ENCODE measurements at places on chromosomes 7 and 10. TPM values are rescaled to one million over a fixed set of nuclear protein-coding genes. Genes with fewer than 3 reads are reported as not detected.

- H3K4me3 ChIP-seq = no peak overlapping the region
- no peak overlapping the region for H3K27ac ChIP-seq
- H3K36me3 ChIP-seq = peaks cover 5% of the 10 kb centered on the region
- H3K27me3 ChIP-seq = no peaks in the 10 kb centered on the region
- DNase-seq = peak; percentile 69
- peaks cover 29% of the 10 kb centered on the region for H3K4me1 ChIP-seq
These were observed 8.2 kb downstream of the LFNG start for GRCh38 chr7:2527505-2528467.

Gene NPFFR1
- not detected for total RNA-seq

Gene COBL
- 7.3 TPM for total RNA-seq

- no peaks in the 10 kb centered on the region for H3K36me3 ChIP-seq
- H3K27ac ChIP-seq = no peak overlapping the region
- H3K27me3 ChIP-seq = peaks cover 61% of the 10 kb centered on the region
These were observed 1.0 kb upstream of the CRTAC1 start for GRCh38 chr10:98031440-98031839.

DNA sequence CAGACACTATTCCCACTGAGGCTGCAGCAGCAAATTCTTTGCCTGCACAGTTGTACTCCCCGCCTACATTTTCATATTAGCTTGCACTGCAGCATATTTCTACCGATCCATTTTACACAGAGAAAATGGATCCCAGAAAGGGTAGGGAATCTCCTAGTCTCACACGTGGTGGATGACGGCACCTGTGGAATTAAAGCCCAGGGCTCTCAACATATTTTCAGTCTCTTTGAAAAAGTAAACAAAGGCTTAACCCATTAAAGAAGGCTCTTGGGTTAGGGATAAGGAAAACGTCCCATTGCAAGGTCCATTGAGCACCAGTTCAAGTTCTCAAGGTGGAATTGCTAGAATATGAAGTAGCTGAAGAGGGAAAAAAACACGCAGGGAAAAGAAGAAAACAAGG is 49.4 kb upstream of the FOXI2 start:
- H3K4me3 ChIP-seq = no peak overlapping the region
- no peak for DNase-seq
- no peaks in the 10 kb centered on the region for H3K36me3 ChIP-seq
- no peaks in the 10 kb centered on the region for H3K4me1 ChIP-seq
- no peak overlapping the region for H3K27ac ChIP-seq

DNA sequence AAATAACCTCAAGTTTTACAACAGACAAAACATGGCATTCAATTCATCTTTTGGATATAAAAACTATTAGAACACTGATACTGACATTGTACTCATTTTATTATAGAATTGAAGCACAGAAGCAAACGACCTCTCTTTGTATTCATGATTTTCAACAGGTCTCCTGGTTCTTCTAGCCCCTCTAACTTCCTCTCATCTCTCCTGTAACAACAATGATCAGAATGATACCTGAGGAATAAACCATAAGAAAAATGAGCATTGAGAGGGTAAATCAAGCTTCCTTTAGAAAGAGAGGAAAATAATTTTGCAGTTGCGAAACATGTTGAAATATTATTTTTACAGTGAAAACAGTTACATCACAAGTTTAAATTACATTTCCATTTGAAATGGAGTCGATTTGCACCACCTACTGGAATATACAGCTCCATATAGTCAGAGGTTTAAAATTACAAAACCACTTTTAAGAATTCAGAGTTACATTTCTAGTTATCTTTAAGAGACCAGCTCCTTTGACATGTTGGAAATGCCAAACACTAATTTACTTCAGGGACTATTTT is 17.5 kb upstream of the TEX36 start:
- H3K27me3 ChIP-seq = no peaks in the 10 kb centered on the region
- H3K27ac ChIP-seq = no peak overlapping the region
- no peaks in the 10 kb centered on the region for H3K4me1 ChIP-seq
- peak; percentile 40 for DNase-seq
- no peak overlapping the region for H3K4me3 ChIP-seq

Gene DUSP5
- 61.0 TPM for total RNA-seq

Gene GRB10
- total RNA-seq = 68.2 TPM

GRCh38 chr7:15888090-15888489 is 201.6 kb upstream of the MEOX2 start:
- H3K36me3 ChIP-seq = no peaks in the 10 kb centered on the region
- DNase-seq = no peak
- H3K4me1 ChIP-seq = no peaks in the 10 kb centered on the region

- no peaks in the 10 kb centered on the region for H3K36me3 ChIP-seq
- DNase-seq = peak; percentile 80
- H3K4me1 ChIP-seq = peaks cover 18% of the 10 kb centered on the region
- H3K27me3 ChIP-seq = peaks cover 15% of the 10 kb centered on the region
- no peak overlapping the region for H3K4me3 ChIP-seq
These were observed 14.2 kb upstream of the HPS1 start for GRCh38 chr10:98460837-98461499.

- DNase-seq = no peak
- H3K4me1 ChIP-seq = peaks cover 8% of the 10 kb centered on the region
- peaks cover 35% of the 10 kb centered on the region for H3K36me3 ChIP-seq
- no peak overlapping the region for H3K4me3 ChIP-seq
- no peaks in the 10 kb centered on the region for H3K27me3 ChIP-seq
These were observed 15.5 kb downstream of the ZC3HAV1 start for GRCh38 chr7:139094030-139094429.

- no peak overlapping the region for H3K27ac ChIP-seq
- H3K27me3 ChIP-seq = no peaks in the 10 kb centered on the region
- H3K4me1 ChIP-seq = peaks cover 17% of the 10 kb centered on the region
- no peak overlapping the region for H3K4me3 ChIP-seq
These were observed 8.1 kb downstream of the SGMS1 start for GRCh38 chr10:50615658-50616057.

DNA sequence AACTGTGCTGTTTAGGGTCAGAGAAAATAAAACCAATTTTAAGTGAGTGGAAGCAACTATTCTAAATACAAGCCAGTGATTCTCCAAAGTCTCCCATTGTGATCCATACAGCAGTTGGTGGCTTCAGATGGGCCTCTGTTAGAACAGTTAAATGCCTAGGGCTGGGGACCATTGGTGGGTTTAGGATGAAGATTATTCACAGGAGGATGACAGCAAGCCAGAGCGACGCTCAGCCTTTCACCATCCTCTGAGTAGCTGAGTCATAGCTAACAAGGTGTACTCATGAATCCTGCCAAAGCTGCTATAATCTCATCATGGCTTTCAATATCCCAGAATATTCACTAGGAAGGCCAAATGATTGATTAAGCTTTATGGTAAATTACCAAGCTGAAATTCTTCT is 39.6 kb downstream of the STARD3NL start:
- H3K4me3 ChIP-seq = no peak overlapping the region
- peak; percentile 10 for DNase-seq
- H3K27me3 ChIP-seq = no peaks in the 10 kb centered on the region
- no peaks in the 10 kb centered on the region for H3K4me1 ChIP-seq

- peaks cover 2% of the 10 kb centered on the region for H3K4me1 ChIP-seq
- DNase-seq = peak; percentile 25
- no peak overlapping the region for H3K27ac ChIP-seq
- H3K36me3 ChIP-seq = no peaks in the 10 kb centered on the region
These were observed 20.5 kb downstream of the MMRN2 start for GRCh38 chr10:86936661-86937501.

Gene C7orf25
- total RNA-seq = 4.4 TPM

DNA sequence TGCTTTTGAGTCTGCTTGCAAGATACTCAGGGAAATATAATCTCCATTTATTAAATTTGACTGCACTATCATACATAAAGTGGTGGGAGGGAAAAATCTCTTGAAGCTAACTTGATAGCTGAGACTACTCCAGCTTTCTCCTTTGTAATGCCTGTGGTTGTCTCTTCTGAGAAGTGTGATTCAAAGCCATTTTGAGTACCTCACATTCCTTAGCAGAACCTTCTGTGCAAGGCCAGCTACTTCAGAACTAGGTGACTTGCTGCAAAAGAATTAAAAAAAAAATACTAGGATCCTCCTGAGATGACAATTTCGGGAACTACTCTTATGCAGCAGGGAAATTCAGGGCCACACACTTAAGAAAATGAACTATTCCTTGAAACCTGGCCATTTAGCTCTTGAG is 294.8 kb downstream of the MDFIC start:
- H3K27ac ChIP-seq = no peak overlapping the region
- H3K4me1 ChIP-seq = no peaks in the 10 kb centered on the region
- no peak for DNase-seq
- no peak overlapping the region for H3K4me3 ChIP-seq
- no peaks in the 10 kb centered on the region for H3K36me3 ChIP-seq

DNA sequence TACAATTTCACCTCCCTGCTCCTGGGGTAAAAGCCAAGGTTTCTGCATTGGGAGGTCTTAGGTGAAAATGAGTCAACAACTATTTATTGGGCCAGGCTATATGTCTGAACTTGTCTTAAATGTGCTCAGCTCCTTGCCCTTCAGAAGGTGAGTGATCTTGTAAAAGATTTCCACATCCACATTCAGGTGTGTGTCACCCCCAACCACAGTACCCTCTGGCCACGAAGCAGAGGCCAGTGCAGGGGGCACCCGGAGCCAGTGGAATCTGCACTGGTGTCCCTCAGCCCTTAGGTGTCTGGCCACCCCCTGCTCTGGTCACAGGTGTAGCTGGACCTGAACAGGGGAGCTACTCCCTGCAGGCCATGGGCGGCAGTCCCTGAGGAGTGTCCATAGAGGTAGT is 198.5 kb downstream of the PAXIP1 start:
- H3K27ac ChIP-seq = no peak overlapping the region
- peak; percentile 33 for DNase-seq
- no peaks in the 10 kb centered on the region for H3K4me1 ChIP-seq
- H3K36me3 ChIP-seq = no peaks in the 10 kb centered on the region

DNA sequence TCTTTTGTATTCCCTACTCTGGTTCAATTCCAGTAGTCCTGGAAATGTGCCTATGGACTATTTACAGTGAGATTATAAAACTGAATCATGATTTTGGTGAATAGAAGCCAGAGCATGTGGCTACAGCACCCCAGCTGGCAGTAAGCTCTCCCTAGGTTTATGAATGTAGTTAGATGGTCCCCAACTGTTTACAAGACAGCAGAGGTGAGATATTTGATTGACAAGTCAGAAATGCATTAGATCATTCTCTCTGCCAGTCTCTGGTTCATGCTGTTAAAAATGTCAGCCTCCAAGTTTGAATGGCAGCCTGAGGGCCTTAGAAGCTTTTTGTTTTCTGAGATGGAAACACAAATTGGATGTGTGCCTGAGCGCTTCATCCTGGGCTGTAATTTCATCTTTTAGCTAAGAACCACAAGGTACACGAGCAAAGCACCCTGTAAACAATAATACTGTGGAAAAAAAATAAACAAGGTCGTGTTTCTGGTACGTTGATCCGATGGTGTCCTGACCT is 85.0 kb downstream of the BTRC start:
- H3K36me3 ChIP-seq = peaks cover 7% of the 10 kb centered on the region
- no peak overlapping the region for H3K27ac ChIP-seq
- H3K4me1 ChIP-seq = peaks cover 6% of the 10 kb centered on the region
- no peak for DNase-seq

Gene RAB19
- total RNA-seq = not detected

- H3K4me3 ChIP-seq = peak overlapping the region; percentile 75
- no peak overlapping the region for H3K27ac ChIP-seq
- H3K27me3 ChIP-seq = no peaks in the 10 kb centered on the region
These were observed 9.7 kb upstream of the ZFAND2A start for GRCh38 chr7:1169409-1170368.

DNA sequence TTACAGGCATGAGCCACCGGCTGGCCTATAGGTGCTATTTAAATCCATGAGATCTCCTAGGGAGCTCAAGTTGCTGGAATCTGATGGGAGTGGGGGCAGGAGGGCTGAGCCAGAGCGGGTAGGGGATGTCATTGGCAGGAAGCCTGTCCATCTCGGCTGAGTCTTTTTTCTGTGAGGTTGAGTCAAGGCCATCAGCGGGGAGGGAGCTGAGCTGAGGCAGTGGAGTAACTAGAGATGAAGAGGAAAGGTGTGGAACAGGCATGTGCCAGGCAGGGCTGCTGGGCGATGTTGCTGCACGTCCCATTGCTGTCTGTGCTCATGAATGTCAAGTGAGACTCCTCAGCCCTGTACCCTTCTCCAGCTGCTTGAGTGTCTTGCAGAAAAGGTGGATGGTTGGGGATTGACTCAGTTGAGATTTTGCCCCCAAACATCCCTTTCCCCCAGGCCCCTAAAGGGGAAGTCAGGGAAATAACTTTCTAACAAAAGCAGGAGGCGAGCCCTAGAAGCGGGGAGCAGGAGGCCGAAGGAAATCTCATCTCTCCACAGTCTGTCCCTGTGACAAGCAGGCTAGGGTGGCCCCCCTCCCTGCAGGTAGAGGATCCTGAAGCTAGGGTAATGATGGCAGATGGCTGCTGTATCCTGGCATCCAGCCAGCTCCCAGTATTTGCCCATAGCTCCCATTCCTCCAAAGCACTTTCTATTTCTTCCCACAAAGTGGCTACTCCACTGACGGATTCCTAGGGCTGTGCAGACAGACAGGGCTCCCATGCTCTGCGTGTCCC is 5.4 kb downstream of the ATP6V1F start:
- peaks cover 6% of the 10 kb centered on the region for H3K36me3 ChIP-seq
- no peak overlapping the region for H3K27ac ChIP-seq
- H3K4me3 ChIP-seq = peak overlapping the region; percentile 39
- peaks cover 8% of the 10 kb centered on the region for H3K4me1 ChIP-seq
- H3K27me3 ChIP-seq = no peaks in the 10 kb centered on the region

DNA sequence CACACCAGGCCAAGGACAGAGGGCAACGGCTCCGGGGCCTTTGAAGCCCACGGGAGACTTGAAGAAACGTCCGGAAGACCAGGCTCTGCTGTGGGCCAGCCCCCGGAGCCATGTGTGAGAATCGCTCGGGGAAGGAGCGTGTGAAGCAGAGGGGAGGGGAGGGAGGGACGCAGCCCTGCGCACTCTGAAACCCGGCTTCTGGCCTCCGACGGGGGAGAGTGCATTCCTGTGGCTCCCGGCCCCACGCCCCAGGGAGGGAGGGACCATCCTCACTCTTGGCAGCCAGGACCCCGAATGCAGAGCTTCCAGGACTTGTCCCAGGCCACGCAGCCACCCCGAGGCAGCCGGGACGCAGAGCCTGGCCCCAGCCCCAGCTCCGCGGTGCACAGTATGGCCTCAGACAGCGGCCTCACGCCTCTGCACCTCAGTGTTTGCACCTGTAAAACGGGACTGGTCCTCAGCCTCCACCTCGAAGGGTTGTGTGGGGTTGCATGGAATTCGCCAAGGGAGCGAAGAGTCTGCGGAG is 67.4 kb downstream of the PDGFA start:
- no peak for DNase-seq
- no peak overlapping the region for H3K27ac ChIP-seq
- no peaks in the 10 kb centered on the region for H3K4me1 ChIP-seq
- H3K36me3 ChIP-seq = no peaks in the 10 kb centered on the region
- H3K27me3 ChIP-seq = peaks cover 29% of the 10 kb centered on the region
- H3K4me3 ChIP-seq = no peak overlapping the region

Measured in MCF 10A (cell line).